ENCODE measurements at places on chromosomes 1 and 21. TPM values are rescaled to one million over a fixed set of nuclear protein-coding genes. Genes with fewer than 3 reads are reported as not detected.

DNA sequence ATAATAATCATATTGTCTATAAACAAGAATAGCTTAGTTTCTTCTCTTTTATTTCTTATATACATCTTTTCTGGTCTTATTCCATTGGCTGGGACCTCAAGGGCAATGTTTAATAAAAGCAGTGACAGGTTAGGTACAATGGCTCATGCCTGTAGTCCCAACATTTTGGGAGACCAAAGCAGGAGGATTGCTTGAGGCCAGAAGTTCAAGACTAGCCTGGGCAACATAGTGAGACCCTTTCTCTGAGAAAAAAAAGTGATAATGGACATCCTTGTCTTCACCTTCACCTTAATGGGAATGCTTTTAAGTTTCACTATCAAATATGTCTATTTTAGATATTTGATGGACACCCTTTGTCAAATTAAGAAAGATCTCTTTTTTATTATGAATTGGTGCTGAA, 8.1 kb downstream of the B3GALT5 start:
- no peak for DNase-seq

- no peak for DNase-seq
Measured at GRCh38 chr1:210531475-210532222, 202.9 kb downstream of the HHAT start.

DNA sequence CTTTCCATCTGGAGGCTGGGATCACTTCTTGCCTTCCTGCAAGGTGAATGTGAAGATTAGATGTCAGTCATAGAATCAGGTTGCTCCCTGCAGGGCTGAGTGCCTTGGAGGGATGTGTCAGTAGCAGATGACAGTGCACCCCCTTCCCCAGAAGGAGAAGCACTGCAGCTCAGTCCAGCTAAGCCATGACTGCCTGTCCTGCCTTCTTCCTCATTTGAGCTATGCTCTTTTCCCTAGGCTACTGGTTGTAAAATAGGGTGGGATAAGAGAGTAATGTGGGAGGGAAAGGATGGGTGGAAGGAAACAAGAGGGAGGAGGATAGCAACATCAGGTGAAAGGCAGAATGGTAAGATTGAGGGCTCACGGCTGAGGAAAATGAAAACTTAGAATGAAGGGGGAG, 11.1 kb upstream of the FABP3 start:
- no peak for DNase-seq

Gene LCE1A
- total RNA-seq = not detected

Gene CFHR3
- 0.99 TPM for total RNA-seq

DNA sequence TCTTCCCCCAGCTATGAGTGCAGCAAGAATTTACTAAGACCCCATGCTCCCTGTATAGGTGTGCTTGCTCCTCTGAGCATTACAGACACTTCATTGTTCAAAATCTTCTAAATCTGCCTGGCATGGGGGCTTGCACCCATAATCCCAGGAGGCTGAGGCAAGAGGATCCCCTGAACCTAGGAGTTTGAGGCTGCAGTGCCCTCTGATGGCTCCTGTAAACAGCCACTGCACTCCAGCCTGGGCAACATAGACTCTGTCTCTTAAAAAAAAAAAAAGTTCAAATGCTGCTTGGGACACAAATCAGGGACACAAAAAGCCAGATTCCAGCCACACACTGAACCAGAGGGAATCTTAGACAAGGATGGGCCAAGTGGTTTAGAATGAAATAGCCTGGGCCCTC, 3.4 kb upstream of the ACOT7 start:
- DNase-seq = no peak

DNA sequence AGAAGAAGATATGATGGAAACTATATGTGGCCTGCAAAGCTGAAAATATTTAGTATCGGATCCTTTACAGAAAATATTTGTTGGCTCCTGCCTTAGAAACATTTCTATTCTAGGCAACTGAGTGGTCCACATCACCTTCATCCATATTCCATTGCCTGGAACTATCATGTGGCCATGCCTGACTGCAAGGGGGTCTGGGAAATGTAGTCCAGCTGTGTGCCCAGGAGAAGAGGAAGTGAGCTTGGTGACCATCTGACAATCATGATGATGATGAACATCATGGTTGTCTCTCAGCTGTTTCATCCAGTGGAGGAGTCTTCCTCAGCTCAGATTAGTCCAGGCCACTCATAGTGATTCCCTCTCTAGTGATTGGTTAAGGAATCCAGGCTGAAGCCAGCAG, 61.8 kb upstream of the IFNLR1 start:
- no peak for DNase-seq

DNA sequence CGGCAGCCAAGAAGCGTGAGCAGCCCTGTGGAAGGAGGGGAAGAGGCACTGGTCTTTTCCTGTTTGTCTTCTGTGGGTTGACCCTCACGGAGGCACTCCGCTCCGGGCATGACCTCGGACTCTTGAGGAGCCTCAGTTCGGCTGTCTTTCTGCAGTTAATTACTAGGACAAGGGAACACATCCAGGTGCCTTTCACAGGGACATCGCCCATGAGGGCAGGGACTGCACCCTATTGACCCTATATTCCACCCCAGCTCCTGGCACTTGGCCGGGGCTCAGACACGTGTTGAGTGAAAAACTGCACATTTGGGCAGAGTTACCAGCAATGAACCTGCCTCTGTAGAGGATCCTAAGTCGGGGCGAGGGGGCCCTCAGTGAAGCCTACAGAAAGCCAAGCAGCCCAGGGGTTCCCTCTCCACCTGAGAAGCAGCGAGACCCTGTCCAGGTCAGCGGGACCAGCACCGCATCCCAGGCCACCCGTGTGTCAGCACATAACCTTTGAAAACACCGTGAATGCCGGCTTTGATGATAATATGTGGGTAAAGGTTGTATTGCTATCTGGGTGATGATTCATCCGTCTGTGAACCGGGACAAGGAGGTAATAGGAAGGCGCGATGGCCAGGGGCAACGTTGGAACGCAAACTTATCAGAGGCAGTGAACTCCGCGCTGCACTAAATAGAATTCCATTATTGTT, 161.4 kb upstream of the ARHGEF16 start:
- no peak for DNase-seq

Gene FMO4
- total RNA-seq = 0.87 TPM

Gene TAS1R1
- 0.20 TPM for total RNA-seq
